ENCODE measurements at places on chromosomes 1 and 21.
A peak's percentile ranks its signal among the peaks of the same experiment; 100 is the strongest.

DNA sequence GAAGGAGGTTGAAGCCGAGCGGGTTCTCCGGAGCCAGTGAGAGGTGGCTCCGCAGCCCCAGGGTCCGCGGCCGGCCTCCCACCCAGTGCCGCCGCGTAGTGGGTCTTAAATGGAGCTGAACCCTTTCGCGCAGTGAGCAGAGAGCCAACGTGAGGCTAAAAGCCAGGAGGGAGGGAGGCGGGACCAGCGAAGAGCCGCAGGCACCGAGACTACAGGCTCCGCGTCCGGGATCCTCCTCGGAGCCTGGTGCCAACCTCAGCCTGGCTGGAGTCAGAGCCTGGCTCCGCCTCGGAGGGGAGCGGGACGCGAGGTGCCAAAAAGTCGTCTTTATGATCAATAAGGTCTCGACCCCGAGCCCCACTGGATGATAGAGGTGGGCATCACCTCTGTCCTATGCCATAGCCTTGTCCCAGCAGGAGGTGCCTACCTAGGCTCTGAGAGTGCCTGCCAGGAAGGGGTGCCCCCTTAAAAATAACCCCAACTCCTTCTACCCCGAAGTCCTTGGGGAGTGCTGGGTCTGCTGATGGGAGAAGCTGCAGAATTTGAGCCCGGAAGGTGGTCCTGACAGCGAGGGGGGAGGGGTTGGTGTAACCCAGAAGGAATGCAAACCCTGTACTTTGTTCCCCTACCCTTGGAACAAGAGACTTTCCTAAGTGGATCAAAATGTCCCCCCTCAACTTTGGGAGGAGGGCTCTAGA lies 1.6 kb downstream of the IGSF21 start:
- DNase-seq: no peak

DNA sequence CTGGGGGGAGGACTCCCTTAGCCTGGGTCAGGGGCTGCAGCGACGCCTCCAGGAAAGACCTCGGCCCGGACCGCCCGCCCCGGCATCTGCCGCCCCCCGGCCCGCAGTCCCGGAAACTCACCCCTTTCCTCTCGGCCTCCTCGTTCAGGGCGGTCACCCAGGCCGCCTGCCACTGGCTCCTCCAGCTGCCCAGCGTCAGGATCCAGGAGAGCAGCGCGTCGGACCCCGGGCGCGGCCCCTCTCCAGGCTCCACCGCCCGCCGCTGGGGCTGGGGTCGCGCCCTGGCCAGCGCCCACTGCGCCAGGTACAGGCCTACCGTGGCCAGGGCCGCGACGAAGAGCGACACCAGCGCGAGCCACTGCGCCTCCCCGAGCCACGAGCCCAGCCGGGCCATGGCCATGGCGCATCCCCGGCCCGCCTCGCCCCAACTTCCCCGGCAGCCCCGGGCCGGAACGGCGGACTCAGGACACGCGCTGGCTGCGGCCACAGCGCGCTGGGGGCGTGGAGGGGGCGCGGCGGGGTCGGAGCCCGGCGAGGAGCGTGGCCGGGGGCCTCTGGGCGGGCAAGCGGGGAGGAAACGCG lies 478 bp downstream of the C2CD2 start:
- DNase-seq: no peak

DNA sequence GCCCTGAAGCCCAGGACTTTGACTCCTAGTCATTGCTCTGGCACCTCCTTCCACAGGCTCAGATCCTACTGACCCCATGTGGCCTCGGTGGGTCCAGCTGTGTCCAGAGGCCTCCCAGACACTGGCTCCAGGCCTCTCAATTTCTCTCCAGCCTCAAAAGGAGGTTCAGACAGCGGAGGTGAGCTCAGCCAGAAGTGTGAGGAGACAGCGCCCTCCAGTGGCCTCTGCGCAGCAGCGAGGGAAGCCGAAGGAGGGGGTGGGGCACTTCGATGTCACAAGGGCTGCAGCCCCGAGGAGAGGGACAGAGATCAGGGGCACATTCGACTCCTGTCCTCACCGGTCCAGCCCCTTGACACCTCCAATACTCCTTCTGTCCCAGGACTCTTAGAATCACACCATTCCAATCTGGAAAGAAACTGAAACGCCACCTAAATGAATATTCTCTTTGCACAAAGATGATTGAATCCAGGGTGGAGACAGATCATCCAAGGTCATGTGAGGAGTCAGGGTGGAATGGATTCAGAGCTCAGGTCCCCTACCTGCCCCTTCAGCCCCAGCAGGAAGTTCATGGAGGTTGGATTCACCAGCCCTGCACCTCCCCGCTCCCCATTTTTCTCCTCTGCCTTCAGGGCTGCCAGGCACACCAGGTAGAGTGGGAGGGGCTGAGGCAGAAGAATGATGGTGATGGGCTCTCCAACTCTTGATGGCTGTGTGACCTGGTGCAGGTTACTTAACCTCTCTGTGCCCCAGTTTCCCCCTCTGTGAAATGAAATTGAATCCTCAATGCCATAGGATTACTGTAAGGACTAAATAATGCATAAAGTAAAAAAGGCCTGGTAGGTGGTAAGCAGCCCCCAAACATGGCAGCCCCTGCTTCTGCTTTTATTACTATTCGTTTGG lies 34.8 kb upstream of the ZBTB40 start:
- DNase-seq: peak; percentile 48

GRCh38 chr1:2482588-2482987 lies 6.5 kb downstream of the PLCH2 start:
- DNase-seq: no peak

GRCh38 chr1:55669293-55669692 lies 454.1 kb upstream of the USP24 start:
- DNase-seq: no peak

- DNase-seq: no peak
Observed at GRCh38 chr1:231107151-231107550, 54.7 kb upstream of the TRIM67 start.

Measured in stimulated activated CD8-positive, alpha-beta memory T cell treated with anti-CD3 and anti-CD28 coated beads, Interleukin-15, amount 100 ng/mL, for 1 hour (primary cell).